Right cardiac atrium (tissue), 5 donors: ENCODE measurements at places on chromosomes 6 and 20. TPM values are rescaled to one million over a fixed set of nuclear protein-coding genes. Genes with fewer than 3 reads are reported as not detected.
A peak's percentile ranks its signal among the peaks of the same experiment; 100 is the strongest.

Gene COX4I2
- 13.2 TPM for total RNA-seq

Gene ATP9A
- 20.3 TPM for total RNA-seq

Gene DDO
- total RNA-seq: 19.0 TPM

Gene PTGIS
- 78.9 TPM for total RNA-seq

Gene ADIG
- total RNA-seq: not detected

Gene IL17A
- not detected for total RNA-seq

Gene OR2H1
- not detected for total RNA-seq

Gene MDFI
- 10.3 TPM for total RNA-seq

Gene PDCD2
- 30.3 TPM for total RNA-seq

DNA sequence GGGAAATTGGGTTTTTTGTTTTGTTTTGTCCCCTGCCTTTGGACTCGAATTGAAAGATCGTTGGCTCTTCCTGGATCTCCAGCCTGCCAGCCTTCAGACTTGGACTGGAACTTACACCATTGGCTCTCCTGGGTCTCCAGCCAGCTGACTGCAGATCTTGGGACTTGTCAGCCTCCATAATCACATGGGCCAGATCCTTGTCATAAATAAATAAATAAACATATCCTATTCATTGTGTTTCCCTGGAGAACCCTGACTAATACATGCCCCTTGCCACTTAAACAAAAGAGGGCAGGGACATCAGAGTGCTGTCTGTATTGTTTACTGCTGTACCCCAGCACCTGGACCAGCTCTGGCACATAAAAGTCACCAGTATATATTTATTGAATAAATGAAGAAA, 101.5 kb downstream of the CAP2 start:
- DNase-seq: no peak

GRCh38 chr6:6951355-6951754, 156.4 kb upstream of the RREB1 start:
- DNase-seq: no peak

DNA sequence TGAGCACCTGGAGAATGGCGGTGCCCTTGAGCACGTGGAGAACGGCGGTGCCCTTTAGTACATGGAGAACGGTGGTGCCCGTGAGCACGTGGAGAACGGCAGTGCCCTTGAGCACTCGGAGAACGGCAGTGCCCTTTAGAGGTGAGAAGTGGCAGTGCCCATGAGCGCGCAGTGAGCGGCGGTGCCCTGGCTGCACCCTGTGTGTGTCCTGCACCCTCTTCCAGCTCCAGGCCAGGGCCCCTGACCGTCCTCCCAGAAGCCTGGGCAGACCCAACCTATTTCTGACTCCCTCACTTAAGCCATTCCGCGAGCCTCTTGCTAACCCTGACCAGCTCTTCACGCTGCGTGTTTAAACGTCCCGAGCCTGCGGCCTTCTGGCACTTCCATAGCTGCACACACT, 151.3 kb downstream of the DLL1 start:
- no peak for DNase-seq

GRCh38 chr20:57482148-57482547, 42.8 kb downstream of the CTCFL start:
- no peak for DNase-seq

- DNase-seq: no peak
Measured at GRCh38 chr6:13789746-13790145, 24.6 kb downstream of the MCUR1 start.

DNA sequence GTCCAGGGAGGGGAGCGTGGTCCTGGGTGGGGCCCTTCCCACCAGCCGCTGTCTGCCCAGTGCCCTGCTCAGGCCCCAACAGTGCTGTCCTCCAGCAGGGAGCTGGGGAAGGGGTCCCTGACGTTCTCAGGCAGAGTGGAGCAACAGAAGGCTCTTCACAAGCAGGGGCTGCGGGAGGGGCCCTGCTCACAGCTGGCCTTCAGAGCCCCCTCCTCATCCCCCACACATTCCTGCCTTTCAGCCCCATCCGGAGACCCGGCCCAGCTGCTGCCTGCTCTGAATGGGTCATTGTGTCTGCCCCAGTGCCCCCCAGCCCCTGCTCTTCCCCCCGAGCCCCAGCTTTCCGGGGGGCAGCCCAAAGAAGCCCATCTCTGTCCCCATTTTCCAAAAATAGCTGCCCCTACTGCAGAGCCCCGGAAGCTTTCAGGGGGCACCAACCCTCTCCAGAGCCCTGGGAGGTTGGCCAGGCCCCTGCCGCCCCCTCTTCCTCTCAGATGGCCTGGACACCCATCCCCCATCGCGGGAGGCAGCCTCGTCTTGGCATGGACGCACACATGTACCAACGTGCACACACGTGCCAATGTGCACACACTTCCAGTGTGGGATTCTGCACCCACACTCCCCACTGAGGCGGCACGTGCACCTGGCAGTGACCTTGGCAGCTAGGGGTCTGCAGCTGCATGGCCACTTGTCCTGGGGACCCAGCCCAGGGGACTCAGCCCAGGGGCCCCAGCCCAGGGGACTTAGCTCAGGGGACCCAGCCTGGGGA, 3.7 kb downstream of the COL20A1 start:
- DNase-seq: peak; percentile 29

- no peak for DNase-seq
Measured at GRCh38 chr6:151167034-151167433, 72.7 kb upstream of the AKAP12 start.

DNA sequence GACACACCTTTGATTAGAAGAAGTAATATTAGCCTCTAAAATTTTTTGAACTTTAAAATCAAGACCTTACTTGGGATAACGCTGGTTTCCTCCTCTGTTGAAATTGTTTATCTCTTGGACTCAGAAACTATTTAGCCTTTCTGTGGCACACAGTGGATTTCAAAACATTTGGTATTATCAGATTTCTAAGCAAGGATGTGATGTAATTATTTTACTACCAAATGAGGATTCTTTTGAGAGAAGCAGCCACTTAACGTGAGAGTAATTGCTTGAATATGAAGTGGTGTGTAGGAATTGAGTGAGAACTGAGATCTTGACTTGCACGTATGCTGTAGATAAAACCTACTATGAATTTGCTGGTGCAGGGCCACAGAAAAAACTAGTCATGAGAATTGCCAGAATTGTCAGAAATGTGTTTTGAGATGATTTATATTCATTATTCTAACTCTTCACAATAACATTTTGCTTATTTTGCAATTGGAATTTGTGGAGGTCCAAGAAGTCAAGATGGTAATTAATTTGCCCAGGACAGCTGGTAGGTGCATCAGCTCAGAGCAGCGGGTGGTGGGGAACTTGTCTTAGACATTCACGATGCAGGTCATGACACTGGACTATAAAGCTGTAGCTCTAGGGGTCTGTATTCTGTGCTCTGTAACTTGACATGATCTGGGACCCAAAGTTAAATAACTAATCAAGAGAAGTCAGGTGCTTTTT, 53.4 kb downstream of the AKAP12 start:
- DNase-seq: no peak

GRCh38 chr6:130206479-130206878, 16.3 kb downstream of the SAMD3 start:
- no peak for DNase-seq

DNA sequence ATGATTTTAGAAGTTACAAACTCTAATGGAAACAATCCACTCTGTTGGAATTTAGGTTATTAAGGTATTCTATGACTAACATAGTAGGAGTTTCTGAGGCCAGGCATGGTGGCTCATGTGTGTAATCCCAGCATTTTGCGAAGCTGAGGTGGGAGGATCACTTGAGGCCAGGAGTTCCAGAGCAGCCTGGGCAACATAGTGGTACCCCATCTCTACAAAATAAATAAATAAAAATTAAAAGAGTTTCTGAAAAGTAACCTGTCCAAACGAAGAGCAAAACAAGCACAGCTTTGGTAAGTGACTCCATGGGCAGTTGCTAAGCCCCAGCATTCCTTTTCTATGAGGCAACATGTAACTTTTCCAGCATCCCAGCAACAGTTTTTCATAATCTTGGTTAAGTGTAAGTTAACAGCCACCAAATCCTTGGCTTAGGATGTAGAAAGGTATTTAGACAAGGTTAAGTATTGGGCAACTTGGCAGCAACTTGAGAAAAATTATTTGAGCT, 86.3 kb downstream of the SOX4 start:
- DNase-seq: no peak

- peak; percentile 36 for DNase-seq
Measured at GRCh38 chr20:48616481-48616880, 211.3 kb downstream of the PREX1 start.

DNA sequence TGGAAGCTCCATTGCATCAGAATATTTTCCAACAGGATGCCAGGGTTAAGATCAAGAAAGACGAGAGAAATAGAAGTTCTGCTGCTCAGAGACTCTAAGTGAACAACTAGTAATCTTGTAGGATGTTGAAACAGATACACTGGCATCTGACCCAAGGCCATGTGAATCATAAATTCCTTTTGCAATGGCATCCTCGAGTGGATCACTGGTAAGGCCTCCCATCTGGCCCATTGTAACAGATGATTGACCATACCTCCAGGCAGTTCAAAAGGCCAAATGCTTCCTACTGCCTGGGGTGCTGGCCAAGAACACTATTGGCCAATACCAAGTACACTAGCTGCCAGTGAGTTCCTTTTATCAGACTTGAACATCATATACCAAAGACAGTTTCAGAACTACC, 9.9 kb upstream of the SLC17A3 start:
- no peak for DNase-seq

DNA sequence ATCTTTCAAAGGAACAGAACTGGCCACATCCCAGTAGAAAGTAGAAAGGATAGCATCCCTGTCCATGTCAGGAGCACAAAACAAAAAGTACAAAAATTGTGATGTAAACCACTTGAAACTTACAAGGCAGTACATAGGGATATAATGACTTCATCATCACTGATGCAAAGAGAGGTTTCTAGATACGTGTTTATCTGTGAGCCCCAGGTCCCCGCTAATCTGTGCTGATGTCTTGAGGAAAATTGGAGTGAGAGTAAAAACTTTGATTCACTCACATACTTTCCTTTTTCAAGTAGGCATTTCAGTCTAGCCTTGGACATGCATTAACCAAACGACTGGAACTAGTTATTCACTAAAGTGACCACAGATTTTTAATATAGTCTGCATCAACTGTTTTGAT, 216.7 kb upstream of the QKI start:
- no peak for DNase-seq

GRCh38 chr20:3436864-3437574, 29.6 kb upstream of the DNAAF9 start:
- no peak for DNase-seq

GRCh38 chr6:144777249-144777648, 492.1 kb downstream of the UTRN start:
- DNase-seq: no peak

- DNase-seq: peak; percentile 59
Measured at GRCh38 chr20:31844737-31845299, 586 bp downstream of the FOXS1 start.

GRCh38 chr6:95169775-95170174, 407.6 kb upstream of the MANEA start:
- no peak for DNase-seq

DNA sequence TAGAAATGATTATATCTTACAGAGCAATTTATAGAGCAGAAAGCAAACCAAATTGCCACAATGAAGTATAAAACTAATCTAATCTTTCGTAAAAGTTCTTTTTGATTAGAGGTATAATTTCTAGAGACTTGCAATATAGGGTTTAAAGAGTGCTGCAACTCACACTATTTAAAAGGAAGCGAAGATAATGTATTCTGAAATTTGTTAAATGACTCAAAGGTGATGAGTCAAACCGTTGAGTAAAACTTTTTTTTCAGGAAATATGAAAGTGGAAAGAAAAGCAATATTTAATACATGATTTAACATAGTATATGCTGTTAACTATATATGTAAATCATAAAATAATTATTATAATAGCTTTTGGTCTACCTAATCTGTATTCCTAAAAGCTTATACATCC, 133.6 kb downstream of the SYNE1 start:
- DNase-seq: no peak

DNA sequence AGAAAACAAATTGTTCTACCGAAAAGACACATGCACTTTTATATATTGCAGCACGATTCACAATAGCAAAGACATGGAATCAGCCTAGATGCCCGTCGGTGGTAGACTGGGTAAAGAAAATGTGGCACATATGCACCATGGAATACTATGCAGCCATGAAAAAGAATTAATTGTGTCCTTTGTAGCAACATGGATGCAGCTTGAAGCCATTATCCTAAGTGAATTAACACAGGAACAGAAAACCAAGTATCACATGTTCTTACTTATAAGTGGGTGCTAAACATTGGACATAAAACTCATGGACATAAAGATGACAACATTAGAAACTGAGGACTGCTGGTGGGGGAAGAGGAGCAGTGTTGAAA, 32.4 kb downstream of the RALGAPB start:
- DNase-seq: no peak

- DNase-seq: no peak
Measured at GRCh38 chr6:7184502-7184901, 76.7 kb downstream of the RREB1 start.

- DNase-seq: no peak
Measured at GRCh38 chr20:22740829-22741228, 156.5 kb upstream of the FOXA2 start.

DNA sequence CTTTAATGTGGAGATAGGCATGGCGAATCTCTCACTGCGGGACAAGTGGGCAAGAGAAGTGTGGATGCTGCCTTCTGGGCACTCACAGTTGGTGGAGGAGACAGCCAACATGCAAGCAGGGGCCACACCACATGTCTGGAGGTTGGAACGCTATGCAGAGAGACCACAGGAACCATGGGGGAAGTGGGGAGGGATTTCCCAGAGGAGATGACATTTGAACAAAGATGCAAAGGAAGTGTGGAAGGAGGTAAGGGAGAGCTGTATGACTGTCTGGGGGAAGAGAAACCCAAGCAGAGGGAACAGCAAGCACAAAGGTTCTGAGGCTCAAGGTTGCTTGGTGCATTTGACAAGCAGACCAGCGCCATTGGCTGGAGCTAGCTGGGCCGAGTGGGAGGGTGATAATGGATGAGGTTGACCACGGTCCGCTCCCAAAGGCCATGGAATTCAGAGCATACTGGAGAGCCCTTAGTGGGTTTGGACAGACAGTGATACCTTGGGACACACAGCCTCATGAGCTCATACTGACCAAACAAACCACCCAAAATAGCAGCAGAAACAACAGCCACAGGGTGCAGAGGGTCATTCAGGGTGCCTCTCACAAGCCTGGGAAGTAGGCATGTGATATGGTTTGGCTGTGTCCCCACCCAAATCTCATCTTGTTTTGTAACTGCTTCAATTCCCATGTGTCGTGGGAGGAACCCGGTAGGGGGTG, 7.6 kb upstream of the FAM110A start:
- DNase-seq: no peak

GRCh38 chr6:169626649-169627048, 75.2 kb downstream of the WDR27 start:
- DNase-seq: no peak

GRCh38 chr6:70706491-70707123, 38.9 kb downstream of the SMAP1 start:
- DNase-seq: no peak

GRCh38 chr6:156334966-156335365, 442.2 kb upstream of the ARID1B start:
- no peak for DNase-seq
